ENCODE measurements at places on chromosomes 6 and 20.

DNA sequence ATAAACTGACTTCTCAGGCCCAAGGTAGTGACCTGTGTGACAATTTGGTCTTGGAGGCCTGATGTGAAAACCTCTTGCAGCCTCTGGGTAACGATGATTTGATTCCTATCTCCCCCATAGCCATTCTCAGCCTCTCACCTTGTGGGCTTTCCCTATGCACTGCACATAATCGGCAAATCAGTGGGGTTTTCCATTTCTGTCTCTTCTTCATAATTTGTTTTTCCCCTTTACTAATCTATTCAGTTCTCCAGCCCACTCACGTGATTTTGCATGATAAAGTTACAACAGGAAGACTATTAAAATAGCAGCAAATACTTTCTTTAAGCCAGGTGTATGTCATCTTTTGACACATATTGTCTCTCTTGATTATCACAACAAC is 893.7 kb downstream of the TFAP2A start:
- DNase-seq: peak; percentile 42

GRCh38 chr6:156598855-156599180 is 178.4 kb upstream of the ARID1B start:
- DNase-seq: no peak

GRCh38 chr20:15109494-15109893 is 772.1 kb upstream of the FLRT3 start:
- DNase-seq: no peak

- DNase-seq: no peak
These were observed 179.4 kb downstream of the RPS12 start for GRCh38 chr6:132993738-132994137.

DNA sequence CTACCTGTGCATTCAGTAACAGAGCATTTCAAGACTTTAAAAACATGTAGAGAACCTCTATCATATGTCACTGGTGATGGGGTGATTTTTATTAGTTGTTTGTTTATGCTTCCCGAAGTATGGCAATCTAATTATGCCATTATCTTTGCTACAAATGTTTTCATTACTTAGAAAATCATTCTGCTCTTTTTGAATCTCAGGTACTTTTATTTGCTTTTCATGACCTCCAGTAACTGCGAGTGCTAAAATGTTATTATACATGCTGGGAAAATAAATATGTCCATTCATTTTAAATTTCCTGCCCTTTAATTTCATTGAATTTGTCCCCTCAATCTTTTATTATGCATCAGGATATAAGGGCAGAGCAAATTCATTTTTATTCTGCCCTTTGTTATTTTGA is 515.7 kb downstream of the NKAIN2 start:
- no peak for DNase-seq

DNA sequence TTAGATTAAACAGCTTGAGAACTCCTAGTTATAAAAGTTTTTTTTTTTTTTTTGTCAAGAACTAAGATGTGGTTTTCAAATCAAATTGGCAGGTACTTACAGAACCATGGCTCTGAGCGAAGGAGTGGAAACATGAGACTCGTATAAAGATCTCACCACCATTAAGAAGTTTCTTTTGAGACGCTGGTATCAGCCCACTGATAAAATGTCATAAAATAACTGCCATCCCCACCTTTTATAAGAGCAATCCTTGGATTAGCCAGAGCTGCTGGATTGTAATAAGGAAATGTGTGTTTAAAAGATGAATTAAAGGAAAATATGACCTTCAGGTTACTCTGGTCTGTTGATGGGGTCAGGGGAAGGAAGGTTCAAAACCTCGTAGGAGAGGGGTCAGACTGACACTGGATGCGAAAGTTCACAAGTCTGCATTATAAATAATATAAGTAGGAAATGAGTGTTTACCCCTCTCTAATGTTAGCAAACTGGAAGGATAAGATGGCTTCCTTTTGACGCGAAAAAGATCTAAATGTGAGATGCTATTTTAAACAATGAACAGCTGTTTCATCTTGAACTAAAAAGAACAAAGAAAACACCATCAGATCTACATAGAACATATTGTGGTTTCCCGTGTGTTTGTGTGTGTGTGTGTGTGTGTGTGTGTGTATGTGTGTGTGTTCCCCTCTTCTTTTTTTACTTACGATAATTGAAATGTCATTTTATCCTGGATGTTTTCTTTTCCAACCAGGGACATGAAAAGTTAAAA is 386.8 kb upstream of the JAG1 start:
- no peak for DNase-seq

DNA sequence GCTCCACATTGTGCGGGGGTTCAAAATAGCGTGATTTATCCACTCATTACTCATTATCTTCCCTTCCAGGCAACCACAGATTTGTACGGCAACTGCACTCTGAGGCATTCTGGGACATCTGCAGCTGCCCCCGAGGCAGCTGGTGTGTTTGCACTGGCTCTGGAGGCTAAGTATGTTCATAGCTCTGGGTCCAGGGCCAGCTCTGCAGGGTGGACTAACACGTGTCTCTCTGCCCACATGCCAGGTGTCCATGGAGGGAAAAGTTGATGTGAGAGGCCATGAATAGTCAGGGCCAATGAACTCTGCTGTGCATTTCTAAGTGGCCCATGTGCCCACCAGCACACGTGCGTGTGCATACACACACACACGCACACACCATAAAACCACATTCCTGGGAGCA is 74.9 kb downstream of the BFSP1 start:
- DNase-seq: no peak

DNA sequence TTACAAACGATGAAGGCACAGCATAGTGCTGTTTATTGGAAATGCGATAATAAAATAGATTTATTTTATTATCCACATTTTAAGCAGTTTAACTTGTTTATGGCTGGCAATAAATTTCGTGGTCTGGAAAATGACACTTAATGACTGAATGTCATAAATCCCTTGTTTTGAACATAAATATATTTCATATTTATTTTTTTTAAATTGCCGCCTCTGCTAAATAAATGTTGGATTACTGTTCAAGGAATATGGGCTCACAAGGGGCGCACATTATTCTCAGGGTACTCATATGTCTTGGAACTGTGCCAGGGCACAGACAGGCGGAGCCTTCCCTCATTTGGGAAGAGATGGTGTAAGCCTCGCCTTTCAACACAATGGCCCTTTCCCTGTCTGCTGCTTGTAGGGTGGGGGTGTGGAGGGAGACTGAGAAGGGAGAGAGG is 134.3 kb downstream of the PXDC1 start:
- no peak for DNase-seq

DNA sequence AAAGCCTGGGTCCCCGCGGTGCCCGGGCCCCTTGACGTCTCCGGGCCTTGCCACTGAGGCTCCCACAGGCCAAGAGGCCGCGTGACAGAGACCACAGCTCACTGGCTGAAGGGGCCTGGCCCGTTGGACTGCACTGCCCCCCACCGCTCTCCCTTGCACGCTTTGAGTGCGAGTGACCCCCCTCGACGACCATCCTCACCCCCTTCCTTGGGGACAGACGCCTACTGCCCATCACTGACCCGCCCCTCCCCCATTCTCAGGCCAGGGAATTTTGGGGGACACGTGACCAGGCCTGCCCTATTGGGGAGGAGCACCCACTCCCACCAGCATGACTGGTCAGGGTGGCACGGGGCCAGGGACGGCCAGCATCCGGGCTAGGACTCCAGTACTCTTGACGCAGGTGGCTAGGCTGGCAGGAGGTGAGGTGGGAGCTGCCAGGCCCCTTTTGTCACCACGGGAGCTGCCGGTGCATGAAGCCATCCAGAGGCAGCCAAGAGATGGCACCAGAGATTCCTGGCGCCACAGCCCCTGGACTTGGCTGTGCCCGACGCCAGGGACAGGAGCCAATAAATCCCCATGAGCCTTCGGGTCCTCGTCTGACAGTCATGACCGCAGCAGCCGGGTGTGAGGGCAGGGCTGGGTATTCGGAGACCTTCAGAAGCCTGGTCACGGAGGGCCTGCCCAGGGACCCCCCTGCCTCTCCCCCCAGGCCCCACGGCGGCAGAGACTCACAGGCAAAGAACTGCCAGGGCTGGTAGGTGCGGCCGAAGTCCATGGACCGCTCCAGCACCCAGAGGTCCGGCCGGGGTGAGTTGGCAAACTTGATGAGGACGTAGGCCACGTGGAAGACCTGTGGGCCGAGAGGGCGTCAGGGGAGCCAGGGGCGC is 14.5 kb downstream of the LAMA5 start:
- DNase-seq: no peak

DNA sequence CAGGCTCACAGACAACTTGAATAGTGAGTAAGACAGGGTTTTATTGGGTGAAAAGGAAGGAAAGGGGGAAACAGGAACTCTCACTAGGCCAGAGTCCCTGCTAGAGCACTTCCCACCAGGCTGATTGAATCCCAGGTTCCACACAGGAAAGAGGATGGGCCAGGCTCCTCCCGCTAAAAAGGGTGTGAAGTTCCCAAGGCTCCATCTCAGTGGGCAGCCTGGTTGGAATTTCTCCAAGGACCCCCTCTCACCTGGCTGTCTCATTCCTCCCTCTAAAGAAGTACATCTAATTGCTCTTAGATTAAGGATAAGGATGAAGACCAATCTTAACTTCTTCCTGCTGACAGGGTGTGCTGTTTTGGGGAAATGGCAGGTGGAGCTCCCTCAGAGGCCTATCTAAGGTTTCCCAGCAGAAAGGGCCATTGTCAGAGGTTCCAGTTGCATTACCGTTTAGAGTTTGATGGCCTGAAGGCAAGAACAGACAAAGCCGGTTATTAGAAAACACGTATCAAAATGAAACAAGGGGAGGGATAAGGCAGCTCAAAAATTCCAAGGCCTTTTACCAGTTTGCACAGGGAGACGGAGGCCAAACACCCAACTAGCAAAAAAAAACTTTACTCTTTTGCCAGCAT is 21.5 kb downstream of the COL19A1 start:
- DNase-seq: no peak

GRCh38 chr6:21103626-21104224 is 489.8 kb upstream of the SOX4 start:
- DNase-seq: no peak

DNA sequence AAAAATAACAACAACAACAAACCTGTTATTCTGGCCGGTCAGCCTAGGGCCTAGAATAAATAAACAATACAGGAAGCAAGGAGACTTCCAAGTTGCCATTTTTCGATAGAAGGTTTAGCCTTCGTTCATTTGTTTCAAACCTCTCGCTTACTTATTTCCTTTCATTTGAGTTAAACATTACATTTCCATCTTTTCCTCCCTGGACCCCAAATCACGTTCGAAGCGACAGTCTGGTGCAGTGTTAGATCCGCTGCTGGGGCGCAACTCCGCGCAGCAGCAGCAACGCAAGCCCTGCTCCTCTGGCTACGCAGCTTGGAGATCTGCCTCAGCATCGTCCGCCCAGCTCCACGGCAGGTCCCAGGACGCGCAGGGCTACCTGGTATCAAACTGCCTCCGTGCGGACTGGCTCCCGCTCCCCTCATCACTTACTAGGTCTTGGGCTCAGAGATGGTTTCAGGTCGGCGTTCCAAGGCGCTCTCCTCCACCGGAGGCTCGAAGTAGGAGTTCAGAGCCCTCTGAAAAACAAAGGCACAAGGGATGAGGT is 530 bp downstream of the TDP2 start:
- peak; percentile 55 for DNase-seq

GRCh38 chr6:73521351-73521985 is 636 bp upstream of the EEF1A1 start:
- DNase-seq: no peak

- no peak for DNase-seq
These were observed 219.5 kb upstream of the JAG1 start for GRCh38 chr20:10893321-10893720.

DNA sequence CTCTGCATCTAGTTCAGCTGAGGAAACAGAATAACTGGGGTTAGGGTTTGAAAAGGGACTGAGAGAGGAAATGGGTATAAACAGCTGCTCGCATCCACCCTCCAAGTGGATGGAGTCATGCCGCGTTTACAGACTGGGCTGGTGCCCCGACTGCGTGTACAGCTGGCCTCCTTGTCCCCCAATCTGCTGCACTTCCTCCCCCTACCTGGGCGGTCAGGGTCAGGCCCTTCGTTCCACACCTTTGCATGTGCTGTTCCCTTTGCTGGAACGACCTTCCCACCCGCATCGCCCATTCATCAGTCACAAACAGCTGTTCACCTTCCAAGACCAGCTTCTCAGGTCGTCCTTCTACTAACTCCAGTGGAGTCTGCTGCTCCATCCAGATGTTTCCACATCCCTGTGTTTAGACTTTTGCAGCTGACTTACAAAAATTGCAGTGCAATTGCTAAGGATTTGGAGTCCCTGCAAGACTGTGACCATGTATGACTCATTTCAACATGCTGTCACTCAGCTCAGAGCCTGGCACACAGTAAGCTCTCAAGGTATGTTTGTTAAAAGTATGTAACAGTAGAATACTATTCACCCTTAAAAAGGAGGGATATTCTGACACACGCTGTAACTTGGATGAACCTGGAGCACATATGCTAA is 129.3 kb downstream of the DTNBP1 start:
- no peak for DNase-seq

DNA sequence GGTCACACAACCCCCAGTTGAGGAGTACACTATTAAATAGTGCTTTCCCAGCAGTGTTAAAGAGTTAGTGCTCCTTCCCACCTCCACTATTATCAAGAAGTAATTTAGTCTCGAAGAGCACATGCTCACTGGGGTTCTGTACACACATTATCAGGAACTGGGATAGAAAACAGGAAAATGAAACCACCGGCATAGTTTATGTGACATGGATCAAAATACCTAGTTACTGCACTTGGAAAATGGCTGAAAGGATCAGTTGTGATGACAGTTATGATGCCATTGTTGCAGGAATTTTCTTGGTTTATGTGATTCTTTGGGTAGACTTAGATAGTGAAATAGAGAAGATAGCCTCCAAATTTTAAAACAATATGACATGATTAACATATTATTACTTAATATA is 152.9 kb downstream of the AKAP7 start:
- DNase-seq: no peak

- no peak for DNase-seq
These were observed 395.3 kb upstream of the SULF2 start for GRCh38 chr20:48180618-48181017.

DNA sequence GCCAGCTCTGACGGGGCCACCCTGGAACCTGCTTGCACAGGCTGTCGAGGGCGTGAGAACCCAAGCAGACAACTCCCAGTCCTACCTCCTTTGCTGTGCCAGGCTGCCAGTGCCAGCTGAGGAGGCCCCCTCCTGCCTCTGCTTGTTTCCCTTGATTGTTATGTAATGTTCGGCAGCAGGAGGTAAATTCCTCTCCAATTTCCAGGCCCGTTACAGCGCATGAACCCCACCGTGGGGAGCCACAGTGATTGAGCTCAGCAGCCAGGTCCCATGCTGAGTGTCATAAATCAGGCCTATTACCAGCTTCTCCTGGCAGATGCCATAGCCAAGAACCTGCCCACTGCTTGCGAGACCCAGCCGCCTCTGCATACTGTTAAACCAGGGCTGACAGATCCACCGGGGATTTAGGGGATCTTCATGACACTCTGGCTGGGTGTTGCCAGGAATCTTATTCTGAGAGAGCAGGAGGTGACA is 320.5 kb downstream of the DHX35 start:
- no peak for DNase-seq

Measured in activated CD4-positive, alpha-beta T cell treated with anti-CD3 and anti-CD28 coated beads, Interleukin-10, Interleukin-2, amounts not matched to agents 100 ng/mL and 50 ng/mL, durations not matched to agents 16 hours and 8 hours (primary cell).